ENCODE measurements at places on chromosomes 4 and X. TPM values are rescaled to one million over a fixed set of nuclear protein-coding genes. Genes with fewer than 3 reads are reported as not detected.

PABPC1L2A gene
- total RNA-seq = 0.14 TPM

DNA sequence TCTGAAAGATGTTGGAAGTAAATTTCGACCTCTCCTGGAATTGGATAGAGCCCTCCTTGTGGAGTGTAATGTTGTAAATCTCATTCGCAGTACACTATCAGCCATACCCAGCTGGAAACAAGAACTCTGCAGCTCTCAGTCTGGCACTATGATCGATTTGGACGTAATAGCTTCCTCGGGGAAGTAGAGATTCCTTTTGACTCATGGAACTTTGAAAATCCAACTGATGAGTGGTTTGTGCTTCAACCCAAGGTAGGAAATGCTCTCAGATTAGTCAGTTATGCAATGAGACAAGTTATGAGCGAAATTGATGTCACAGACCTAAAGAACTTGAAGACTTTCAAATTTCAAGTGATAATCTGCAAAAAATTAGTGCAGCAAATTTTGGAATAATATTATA lies 103.9 kb downstream of the SYTL5 start:
- H3K36me3 ChIP-seq = no peaks in the 10 kb centered on the region
- no peaks in the 10 kb centered on the region for H3K27me3 ChIP-seq
- DNase-seq = no peak
- no peak overlapping the region for H3K4me3 ChIP-seq

DNA sequence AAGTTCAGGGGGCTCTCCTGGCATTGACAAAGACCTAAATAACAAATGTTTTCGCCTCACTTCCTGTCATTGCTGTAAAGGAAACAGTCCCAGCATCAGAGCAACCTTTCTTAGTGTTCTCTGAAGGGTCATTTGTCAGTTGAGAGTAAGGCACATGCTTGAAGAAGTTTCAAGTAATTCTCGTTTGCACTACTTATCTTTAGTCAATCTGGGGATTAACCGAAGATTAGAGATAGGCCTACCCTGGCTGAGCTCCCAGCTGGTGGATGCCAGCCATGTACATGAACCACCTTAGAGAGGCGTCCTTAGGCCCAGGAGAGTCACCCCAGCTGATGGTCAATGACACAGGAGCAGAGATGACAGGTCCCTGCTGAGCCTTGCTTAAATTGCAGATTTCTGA lies 189.9 kb upstream of the PGRMC2 start:
- H3K27me3 ChIP-seq = no peaks in the 10 kb centered on the region
- H3K4me1 ChIP-seq = no peaks in the 10 kb centered on the region
- no peak overlapping the region for H3K4me3 ChIP-seq
- H3K36me3 ChIP-seq = no peaks in the 10 kb centered on the region
- H3K27ac ChIP-seq = no peak overlapping the region

DNA sequence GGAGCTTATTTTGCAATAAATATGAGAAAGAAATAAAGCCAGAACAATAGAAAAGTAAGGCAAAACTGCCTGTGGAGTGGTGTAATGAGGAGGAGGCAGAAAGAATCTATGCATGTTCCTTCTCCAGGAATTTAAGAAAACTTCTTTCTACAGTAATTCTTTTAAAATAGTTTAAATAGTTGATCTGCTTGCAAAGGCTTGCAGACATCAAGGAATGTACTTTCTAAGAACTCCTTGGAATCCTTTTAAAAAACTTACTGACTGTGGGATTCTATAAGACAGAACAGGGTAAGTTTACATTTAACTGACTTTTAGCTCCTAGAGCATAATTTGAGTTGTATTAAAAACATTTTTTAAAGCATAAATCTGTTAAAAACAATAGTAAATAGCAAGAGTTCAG lies 63.2 kb upstream of the ALB start:
- no peak overlapping the region for H3K27ac ChIP-seq
- H3K36me3 ChIP-seq = no peaks in the 10 kb centered on the region
- H3K4me3 ChIP-seq = no peak overlapping the region

GRCh38 chrX:47169273-47169672 lies 24.3 kb downstream of the RBM10 start:
- H3K36me3 ChIP-seq = no peaks in the 10 kb centered on the region
- no peak overlapping the region for H3K4me3 ChIP-seq
- no peaks in the 10 kb centered on the region for H3K27me3 ChIP-seq
- no peak overlapping the region for H3K27ac ChIP-seq

DNA sequence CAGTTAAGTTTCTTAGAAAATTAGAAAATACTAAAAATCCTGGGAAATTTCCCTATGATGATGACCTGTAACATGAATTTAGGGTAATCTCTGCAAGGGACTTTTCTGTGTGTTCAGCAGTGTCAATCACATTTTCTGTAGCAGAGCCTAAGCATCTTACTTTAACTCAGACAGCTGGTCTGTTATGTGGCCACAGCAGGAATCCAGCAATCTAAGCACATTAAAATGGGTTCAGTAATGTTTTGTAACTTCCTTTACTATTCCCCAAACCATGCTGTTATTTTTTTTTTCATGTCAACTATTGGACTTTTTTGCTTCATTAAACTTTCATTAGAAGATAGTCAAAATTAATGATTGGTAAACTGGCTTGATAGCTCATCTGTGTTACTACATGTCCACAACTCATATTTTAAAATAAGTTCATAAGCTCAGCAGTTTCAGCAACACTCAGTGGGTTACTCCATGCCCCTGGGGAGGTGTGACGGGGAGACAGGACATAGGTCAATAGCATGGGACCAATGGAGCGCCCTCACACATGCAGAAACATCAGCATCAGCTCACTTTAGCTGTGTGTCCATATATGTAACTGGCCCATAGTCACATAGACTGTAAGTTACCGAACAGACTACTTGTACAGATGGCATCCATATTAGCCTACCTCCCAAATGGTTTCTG lies 168.0 kb upstream of the PACRGL start:
- DNase-seq = no peak
- H3K36me3 ChIP-seq = no peaks in the 10 kb centered on the region
- no peaks in the 10 kb centered on the region for H3K27me3 ChIP-seq
- no peak overlapping the region for H3K27ac ChIP-seq
- H3K4me3 ChIP-seq = no peak overlapping the region
- no peaks in the 10 kb centered on the region for H3K4me1 ChIP-seq
